Activated T-cell treated with anti-CD3 and anti-CD28 coated beads for 4 hours (primary cell): ENCODE measurements at places on chromosomes 3 and 15.

- DNase-seq: no peak
These were observed 10.8 kb downstream of the SLC51A start for GRCh38 chr3:196227121-196227561.

- no peak for DNase-seq
These were observed 8.6 kb upstream of the TRIM59 start for GRCh38 chr3:160458151-160458550.

DNA sequence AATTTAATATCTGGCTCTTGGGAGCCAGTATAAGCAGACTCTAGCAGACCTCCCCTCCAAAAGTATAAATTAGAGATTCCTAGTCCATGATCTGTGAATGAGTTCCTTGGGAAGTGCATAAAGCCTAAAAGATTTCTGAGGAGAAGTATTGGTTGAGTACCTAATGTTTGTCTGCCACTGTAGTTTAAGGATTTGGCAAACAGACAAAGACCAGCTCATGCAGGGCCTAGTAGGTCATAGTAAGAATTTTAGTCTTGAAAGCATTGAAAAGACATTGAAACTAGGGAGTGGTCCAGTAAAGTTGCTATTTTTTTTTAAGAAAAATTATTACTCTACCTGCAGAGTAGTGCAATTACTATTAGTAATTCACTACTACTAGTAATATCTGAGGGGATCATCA lies 67.5 kb downstream of the SPRED1 start:
- no peak for DNase-seq

- no peak for DNase-seq
These were observed 12.1 kb downstream of the SEMA4B start for GRCh38 chr15:90213122-90213817.

DNA sequence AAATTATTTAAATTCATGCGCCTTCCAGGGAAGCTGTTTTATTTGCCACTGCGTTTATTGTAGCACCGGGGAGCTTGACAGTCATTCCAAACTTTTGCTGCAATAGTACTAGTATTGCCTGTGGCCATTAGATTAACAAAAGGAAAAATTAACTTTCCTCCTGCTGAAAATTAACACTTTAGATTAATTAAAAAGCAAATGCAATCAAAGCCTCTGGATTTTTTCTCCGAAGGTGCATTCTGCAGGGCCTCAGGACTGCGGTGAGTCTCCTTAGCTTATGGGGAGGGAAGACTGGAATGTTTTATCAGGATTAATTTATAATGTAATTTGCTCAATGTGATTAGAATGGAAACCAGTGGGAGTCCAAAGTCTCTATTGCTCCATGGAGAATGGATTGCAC lies 456.4 kb upstream of the CFAP20DC start:
- no peak for DNase-seq

DNA sequence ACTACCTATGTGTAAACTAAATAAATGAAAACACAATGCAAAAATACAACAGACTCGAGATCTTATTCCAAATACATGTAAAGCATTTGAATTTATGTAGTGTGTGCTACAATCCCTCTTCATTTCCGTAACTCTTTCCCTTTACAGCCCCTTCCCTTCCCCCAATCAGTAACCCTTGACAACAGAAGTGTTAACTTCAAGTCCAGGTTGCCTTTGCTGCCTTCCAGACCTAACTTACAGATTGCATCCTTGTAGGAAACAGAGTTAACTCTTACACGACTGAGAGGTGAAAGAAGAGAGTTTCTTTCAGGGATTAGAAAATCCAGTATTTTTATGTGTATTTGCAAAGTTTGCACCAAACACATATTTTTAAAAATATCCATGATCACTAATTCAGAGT lies 1.4 kb upstream of the ROBO1 start:
- DNase-seq: no peak

- DNase-seq: no peak
These were observed 64.7 kb downstream of the EOMES start for GRCh38 chr3:27657404-27657803.

GRCh38 chr3:41053220-41053619 lies 146.1 kb upstream of the CTNNB1 start:
- DNase-seq: peak; percentile 1

GRCh38 chr3:45525146-45525919 lies 69.2 kb upstream of the LIMD1 start:
- no peak for DNase-seq
